ENCODE measurements at places on chromosomes 12 and 14.

DNA sequence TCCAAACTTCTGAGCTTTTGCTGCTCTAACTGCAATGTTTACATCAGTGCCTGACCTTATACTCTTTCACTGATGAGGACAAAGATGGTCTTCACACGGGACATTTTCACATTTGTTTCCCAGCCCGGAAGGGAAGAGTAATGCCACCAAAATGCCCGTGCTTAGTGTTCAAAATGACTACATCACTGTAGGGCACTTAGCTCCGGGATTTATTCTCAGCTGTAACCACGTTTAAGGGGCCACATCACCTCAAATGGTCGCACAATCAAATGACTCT is 2.9 kb downstream of the GSG1 start:
- DNase-seq = no peak

GRCh38 chr12:116672842-116673516 is 64.9 kb downstream of the SPRING1 start:
- no peak for DNase-seq

DNA sequence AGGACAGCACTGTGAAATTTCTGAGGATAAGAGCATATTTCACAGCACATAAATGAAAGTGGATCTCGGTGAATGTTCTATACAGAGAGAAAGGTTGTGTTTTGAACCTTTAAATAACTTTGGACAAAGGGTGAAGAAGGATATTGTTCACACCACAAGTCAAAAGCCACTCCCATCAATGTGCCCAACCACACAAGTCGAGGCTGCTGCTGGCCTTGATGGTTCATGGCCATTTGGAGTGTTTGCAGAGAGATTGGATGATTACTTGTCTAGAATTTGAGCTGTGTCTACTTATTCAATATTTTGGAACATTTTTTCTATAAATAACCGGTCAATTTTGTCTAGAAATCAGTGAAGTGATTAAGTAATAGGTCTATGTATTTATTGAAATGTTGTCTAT is 121.2 kb downstream of the HMGA2 start:
- no peak for DNase-seq

DNA sequence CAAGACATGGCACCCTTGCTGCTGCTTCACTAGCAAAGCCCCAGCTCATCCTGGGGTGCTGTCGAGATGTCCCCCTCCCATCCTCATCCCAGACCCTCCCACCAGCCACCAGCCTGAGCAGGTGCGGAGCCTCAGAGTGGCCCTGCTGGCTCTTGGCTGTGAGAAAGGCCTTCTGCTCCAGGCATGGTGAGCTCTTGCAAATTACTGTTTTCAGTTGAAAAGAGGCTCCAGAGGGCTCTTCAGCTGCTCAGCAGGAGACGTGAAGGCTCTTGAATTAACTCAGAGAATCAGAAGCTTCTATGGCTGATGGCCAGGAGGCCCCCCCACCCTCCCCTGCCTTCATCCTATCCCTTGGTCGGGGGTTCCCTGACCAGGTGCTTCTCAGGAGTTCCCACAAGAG is 44.1 kb downstream of the WSCD2 start:
- no peak for DNase-seq

DNA sequence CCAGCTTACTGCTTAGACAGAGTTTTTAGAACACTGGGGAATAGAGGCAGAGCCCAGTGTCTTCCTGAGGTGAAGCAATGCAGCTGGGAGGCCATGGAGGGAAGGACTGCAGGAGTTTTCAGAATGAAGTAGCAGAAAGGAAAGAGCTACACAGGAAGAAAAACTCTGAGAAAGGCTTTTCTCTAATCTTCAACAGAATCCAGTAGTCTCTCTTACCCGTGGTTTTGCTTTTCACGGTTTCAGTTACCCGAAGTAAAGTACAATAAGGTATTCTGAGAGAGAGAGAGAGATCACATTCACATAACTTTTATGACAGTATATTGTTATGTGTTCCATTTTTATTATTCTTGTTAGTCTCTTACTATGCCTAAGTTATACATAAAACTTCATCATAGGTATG is 761.6 kb downstream of the BCL11B start:
- no peak for DNase-seq

DNA sequence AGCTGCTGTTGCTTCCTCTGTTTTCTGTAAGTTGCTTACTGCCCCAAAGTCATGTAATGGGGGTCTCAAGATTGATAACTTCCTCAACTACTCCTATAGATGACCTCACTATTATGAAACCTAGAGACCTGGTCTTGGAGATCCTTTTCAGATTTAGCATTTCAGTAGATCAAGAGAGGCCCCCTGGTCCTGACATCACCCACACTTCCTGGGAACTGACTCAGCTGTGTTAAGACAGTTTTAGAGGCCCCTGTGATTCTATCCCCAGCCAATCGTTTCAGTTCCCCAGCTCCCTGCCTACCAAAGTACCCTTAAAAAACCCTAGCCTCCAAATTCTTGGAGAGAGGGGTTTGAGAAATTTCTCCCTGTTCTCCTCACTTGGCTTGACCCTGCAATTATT is 9.2 kb upstream of the ARG2 start:
- no peak for DNase-seq

All from stimulated activated CD8-positive, alpha-beta memory T cell treated with anti-CD3 and anti-CD28 coated beads, Interleukin-4, amount 100 ng/mL, for 1 hour (primary cell).